ENCODE measurements at places on chromosomes 16 and 17.

- no peak for DNase-seq
Observed at GRCh38 chr17:4536742-4537411, 18.3 kb downstream of the MYBBP1A start.

DNA sequence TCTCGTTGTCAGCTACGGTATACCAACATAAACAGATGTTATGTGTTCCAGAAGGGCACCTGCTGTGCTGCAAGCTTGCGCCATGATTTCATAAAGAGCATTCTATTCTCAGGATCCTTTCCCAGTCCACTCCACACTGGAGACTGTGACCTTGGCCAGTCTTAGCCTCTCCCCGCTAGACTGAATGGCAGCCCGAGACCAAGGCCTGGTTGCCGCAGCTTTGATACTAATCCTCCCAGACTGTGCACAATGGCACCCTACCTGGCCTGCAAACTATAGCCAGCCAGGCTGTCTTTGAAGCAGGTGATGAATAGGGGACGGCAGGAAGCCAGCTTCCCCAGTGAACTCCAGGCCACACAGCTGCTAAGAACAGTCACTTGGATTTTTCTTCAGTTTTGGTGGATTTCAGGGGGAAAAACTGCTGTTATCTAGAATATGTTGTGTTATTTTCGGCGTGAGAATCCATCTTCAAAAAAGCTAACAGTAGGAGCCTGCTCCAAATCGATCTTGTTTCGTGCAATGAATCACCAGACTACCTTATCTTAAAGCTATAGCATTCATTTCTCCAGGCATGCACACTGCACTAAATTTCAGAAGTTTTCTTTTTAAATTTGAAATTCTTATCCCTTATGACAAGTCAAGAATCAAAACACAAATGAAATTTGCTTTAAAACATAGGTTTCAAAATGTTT lies 289.0 kb downstream of the CEP112 start:
- DNase-seq: peak; percentile 51

GRCh38 chr17:39916918-39917317 lies 1.5 kb downstream of the GSDMB start:
- no peak for DNase-seq

DNA sequence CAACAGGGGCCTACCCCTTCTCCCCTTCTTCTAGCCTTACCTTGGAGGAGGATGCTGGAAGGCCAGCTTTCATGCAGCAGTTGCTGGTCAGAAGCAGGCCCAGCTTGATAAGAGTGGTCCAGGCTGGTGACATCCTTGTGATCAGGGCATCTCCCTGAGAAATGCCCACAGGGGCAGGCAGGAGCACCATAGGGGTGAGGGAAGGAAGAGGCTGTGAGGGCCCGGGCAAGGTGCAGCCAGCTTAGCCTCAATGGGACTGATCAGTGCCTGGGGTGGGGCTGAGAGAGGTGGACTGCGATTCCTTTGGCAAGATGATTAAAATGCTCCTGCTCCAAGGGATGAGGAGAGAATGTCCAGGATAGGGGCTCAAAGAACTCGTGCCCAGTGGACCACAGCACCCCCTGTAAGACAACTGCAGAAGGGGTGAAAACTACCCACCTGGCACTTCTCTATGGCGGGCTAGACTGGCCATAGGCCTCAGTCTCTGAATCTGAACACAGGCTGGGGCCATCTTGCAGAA lies 9.5 kb upstream of the GALK1 start:
- DNase-seq: no peak

- no peak for DNase-seq
Observed at GRCh38 chr16:63596716-63597115, 1525.1 kb downstream of the CDH11 start.

GRCh38 chr17:60600490-60601446 lies 775 bp downstream of the PPM1D start:
- peak; percentile 95 for DNase-seq

- DNase-seq: peak; percentile 85
Observed at GRCh38 chr17:31008374-31009041, 37.7 kb downstream of the RNF135 start.

DNA sequence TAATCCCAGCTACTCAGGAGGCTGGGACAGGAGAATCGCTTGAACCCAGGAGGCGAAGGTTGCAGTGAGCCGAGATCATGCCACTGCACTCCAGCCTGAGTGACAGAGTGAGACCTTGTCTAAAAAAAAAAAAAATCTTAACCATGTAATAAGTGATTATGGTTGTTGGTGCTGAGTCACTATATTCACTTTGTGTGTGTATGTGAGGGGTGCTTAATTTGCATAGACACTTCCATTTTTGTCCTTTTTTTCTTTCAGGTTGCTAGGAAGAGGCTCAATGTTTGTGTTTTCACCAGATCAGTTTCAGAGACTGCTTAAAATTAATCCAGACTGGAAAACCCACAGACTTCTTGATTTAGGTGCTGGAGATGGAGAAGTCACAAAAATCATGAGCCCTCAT lies 18.2 kb downstream of the METTL9 start:
- DNase-seq: no peak

DNA sequence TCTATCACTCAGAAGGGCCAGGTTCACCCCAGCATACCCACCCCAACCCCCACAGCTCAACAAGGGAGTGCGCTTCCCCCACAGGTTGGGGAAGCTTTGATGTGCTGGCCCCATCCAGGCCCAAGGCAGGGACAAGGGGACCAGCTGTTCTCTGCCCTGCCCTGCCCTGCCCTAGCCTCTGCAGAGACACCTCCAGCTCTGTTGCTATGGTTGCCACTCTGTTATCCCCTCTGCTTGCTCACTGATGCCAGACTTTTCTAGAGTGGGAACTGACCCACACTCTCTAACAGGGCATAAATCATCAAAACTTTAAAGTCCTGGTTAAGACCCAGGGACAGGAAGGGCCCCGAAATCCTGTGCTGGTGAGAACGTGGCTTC lies 50.4 kb upstream of the ENPP7 start:
- no peak for DNase-seq

Measured in eye (tissue), 1 donor.